ENCODE measurements at places on chromosomes 3 and 15. TPM values are rescaled to one million over a fixed set of nuclear protein-coding genes. Genes with fewer than 3 reads are reported as not detected.

GOLGA8J gene
- total RNA-seq, result not detected

GRCh38 chr3:140432229-140432669, 245.6 kb upstream of the TRIM42 start:
- DNase-seq, result no peak

GRCh38 chr15:52746162-52746757, 43.9 kb downstream of the ONECUT1 start:
- DNase-seq, result no peak

DNA sequence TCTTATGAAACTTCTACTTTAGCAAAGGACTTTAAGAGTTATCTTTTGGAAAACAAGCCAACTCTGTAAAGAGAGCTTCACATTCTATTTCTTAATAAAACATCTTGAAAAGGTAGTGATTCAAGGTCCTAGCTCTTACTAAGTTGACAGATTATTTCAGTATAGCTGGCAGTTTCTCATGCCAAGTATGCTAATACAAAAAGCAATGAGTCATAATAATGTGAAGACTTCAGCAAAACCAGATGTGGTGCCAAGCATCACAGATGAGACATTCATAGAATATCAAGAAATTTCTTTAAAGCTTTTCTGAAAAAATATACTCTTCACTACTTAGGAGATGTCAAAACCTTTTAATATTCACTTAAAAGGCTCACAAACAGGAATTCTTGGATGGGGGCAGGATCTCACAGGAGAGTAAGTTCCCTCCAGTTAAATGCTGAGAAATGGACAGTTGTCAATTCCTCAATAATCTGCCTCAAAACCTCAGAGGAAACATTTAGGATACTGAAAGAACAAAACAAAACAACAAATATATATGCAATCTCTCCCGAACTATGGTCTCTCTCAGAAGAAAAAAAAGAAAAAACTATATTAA, 45.6 kb downstream of the DCBLD2 start:
- no peak for DNase-seq

GRCh38 chr3:39114456-39114855, 7.0 kb downstream of the TTC21A start:
- no peak for DNase-seq

Measured in omental fat pad (tissue), 4 donors.